Mammary epithelial cell (primary cell): ENCODE measurements at places on chromosomes 4 and X.

DNA sequence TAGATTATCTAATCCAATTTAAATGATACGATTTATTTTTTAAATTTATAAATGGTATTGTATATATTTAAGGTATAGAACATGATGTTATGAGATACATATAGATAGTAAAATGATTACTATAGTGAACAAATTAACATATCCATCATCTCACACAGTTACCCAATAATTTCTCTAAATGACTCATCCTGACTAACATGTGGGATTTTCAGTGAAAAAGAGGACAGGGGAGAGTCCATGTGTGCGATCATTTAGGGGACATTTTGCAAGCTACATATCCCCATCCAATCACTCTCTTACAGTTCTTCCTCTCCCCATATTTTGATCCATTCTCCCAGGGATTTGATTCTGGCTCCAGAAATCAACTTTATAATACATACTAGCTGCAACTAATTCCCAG is 88.2 kb downstream of the ABCB7 start:
- peak; percentile 18 for DNase-seq

GRCh38 chr4:8153441-8153840 is 5.2 kb downstream of the ABLIM2 start:
- no peak for DNase-seq

GRCh38 chr4:109760682-109761081 is 30.8 kb upstream of the PLA2G12A start:
- no peak for DNase-seq

GRCh38 chrX:154908821-154909220 is 22.7 kb downstream of the F8A1 start:
- no peak for DNase-seq

- no peak for DNase-seq
These were observed 6.5 kb downstream of the NEUROG2 start for GRCh38 chr4:112509243-112510141.

DNA sequence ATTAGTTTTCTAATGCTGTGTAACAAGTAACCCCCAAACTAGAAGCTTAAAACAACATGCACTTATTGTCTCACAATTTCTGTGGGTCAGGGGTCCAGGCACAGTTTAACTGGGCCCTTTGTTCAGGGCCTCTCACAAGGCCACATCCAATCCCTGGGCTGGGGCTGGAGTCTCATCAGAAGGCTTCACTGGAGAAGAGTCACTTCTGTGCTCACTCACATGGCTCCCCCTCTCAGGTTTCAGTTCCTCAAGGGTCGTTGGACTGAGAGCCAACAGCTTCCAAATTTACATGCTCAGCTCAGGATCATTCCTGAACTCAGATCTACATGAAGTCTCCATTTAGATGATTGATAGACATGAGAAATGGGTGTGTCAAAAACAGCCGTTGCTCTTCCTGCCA is 77.1 kb downstream of the EVC start:
- DNase-seq: no peak

DNA sequence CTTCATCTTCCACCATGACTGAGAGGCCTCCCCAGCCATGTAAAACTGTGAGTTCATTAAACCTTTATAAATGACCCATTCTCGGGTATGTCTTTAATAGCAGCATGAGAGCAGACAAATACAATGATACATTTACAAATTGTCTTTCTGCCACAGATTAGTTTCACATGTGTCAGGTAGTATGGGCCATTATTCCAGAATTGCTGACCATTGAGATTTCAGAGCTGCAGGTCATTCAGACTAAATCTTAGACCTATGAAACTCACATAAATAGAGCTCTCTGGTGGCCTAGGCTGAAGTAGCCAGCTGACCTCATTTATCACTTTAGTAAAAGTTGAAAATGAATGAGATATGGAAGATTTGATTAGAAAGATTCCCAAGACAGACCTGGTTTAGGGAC is 105.8 kb downstream of the FIP1L1 start:
- DNase-seq: no peak
